ENCODE measurements at places on chromosomes 3 and 15. TPM values are rescaled to one million over a fixed set of nuclear protein-coding genes. Genes with fewer than 3 reads are reported as not detected.
A peak's percentile ranks its signal among the peaks of the same experiment; 100 is the strongest.

The CCR3 gene
- total RNA-seq: not detected

The SAMD7 gene
- not detected for total RNA-seq

The IL5RA gene
- total RNA-seq: not detected

The MORC1 gene
- not detected for total RNA-seq

The CYP8B1 gene
- 0.12 TPM for total RNA-seq

The UROC1 gene
- not detected for total RNA-seq

The ETV5 gene
- 89.7 TPM for total RNA-seq

The ZNF660 gene
- not detected for total RNA-seq

The DNAJA4 gene
- 66.6 TPM for total RNA-seq

The ANKRD34C gene
- total RNA-seq: not detected

GRCh38 chr15:60374628-60375081 lies 23.1 kb downstream of the ANXA2 start:
- DNase-seq: peak; percentile 96

- no peak for DNase-seq
These were observed 68.5 kb downstream of the ITPR1 start for GRCh38 chr3:4561661-4562060.

GRCh38 chr3:114155370-114155821 lies 23.5 kb downstream of the DRD3 start:
- peak; percentile 34 for DNase-seq

GRCh38 chr15:40029979-40030893 lies 8.7 kb downstream of the SRP14 start:
- DNase-seq: no peak

- no peak for DNase-seq
These were observed 84.1 kb downstream of the MEIS2 start for GRCh38 chr15:37016231-37016630.

DNA sequence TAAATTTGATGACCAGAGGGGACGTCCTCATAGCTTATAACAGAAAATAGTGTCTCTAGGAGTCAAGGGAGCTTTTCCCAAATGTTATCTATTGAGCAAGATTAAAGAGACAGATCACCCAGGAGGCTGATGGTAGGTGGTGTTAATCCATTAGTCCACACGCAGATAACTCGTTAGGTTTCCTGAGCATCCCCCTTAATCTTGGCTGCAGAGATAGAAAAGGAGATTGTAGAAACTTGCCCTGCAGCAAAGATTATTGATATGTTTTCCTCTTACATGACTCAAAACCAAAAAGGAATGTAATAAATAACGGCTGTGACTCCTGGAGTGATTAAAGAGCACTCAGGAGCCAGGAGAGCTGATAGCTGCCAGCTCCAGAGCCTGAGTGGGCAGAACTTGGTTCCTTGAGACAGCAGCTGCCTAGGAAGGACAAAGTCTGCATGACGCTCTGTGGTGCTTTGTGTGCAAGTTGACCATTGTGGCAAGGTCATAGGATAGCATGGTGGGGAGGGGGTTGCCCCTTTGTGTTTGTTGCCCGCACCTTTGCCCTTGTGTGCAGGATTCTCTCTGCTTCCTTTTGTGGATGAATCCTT lies 234.8 kb downstream of the PTPRG start:
- DNase-seq: no peak

DNA sequence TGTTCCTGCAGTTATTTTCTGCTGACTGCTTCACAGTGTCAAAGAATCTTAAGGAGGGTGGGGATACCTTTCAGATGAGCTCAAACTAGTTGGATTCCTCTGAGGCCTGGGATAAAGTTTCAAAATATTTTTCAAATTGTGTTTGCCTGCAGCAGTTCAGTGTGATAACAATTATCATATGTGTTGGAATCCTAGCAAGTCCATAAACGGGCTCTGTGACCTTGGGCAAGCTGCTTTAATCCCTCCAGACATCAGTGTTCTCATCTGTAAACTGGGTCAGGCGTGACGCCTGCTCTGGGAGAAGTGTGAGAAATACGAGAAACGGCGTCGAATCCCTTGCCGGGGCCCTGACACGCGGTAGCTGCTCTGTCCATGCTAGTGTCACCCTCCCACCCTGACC lies 153.5 kb downstream of the UACA start:
- no peak for DNase-seq

DNA sequence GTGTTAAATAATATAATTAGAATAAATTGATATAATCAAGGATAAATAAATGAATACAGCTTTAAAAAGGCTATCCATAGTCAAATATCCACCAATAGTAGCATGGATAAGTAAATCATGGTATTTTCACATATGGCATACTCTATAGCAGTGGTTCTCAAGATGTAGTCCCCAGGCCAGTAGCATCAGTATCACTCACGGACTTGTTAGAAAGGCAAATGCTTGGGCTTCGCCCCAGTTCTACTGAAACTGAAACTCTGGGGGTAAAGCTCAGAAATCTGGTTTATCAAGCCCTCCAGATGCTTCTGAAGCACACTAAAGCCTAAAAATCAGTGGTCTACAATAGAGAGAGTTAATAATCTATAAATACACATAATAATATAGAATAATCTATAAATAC lies 261.6 kb upstream of the TTC14 start:
- no peak for DNase-seq

DNA sequence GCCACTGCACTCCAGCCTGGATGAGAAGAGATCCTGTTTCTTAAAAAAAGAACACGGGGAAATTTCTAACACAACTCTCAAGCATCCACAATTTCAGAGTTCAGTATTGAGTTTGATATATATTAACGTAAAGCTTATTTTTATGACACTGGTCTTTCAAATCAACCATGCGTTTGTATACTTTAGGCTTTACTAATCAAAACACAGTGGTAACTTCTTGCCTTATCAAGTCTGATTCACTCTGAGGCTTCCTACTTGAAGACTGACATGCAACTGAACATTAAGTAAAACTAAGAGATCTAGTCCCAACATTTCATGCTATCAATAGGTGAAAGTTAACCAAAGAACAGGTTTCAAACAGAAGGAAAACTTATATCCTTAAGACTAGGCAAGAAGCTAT lies 46.7 kb downstream of the PRTG start:
- DNase-seq: no peak

- no peak for DNase-seq
These were observed 4.0 kb downstream of the TLE3 start for GRCh38 chr15:70093481-70094319.

- no peak for DNase-seq
These were observed 282.8 kb downstream of the UBE2E2 start for GRCh38 chr3:23485922-23486321.

GRCh38 chr3:171430530-171430929 lies 29.7 kb downstream of the TNIK start:
- no peak for DNase-seq

DNA sequence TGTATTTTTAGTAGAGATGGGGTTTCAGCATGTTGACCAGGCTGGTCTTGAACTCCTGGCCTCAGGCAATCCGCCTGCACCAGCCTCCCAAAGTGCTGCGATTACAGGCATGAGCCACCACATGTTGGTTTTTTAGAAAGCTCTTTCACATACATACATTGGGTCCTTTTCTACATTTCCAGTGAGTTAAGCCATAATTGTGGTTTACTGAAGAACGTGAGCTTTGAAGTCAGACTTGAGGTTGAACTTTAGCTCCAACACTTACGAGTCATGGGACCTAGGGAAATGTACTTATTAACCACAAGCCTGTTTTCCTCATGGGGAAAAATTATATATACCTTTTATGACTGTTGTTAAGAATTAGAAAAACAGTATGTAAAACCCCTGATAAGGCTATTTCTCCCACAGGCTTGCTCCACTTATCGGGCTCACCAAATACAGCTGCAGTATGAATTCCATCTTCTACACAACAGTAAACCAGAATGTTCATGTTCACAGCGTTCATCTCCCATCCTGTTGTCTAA lies 39.0 kb downstream of the GPR160 start:
- DNase-seq: no peak

GRCh38 chr3:52090933-52091468 lies 34.6 kb upstream of the DUSP7 start:
- no peak for DNase-seq

DNA sequence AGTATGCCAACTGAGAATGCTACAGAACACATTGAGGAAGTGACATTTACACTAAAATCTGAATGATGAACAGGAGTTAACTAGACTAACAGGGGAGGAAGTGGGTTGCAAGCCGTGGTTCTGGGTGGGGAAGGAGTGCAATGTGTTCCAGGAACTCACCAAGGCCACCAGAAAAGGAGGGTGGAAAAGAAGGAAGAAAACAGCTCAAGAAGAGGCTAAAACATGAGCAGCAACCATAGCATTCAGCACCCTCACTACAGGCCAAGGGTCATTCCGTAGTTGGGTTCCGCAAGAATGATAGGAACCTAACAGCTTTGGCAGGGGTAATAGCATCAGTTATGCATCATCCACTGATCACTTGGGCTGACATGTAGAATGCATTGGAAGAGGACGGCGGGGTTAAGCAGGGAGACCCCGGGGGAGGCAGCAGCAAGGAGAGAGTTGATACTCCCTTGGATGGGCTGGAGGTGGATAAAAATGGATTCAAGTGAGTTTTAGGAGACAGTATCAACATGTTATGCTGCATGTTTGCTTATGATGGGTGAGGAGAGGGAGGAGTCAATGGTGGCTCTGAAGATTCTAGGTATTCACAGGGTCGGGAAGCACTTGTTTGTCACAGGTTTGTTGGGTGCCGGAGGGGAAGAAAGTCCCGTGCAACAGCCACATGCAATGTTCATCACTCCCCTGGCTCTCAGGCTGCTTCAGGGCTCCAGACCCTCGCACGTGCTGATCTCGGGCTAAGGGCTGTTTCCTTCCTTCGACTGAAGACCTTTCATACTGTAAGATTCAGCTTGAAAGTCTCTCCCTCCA lies 53.2 kb downstream of the LIPC start:
- DNase-seq: no peak

- DNase-seq: no peak
These were observed 193.9 kb downstream of the ZNF621 start for GRCh38 chr3:40718681-40719080.

DNA sequence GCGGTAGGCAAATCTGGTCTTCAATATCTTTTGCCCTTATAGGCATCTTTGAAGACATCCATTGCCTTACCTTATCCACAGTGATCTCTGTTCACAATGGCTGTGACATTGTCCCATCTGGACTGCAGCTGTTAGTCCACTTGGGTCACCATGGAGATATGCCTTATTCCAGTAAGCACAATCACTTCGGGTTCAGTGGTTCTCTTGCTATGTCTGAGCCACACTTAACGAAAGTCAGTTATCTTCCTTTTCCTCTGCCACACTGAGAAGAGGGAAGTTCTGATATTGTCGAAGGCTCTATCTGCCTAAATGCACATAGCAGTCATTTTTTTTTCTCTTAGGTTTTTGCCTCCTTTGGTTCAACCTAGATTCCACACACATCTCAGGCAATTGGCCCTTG lies 119.0 kb upstream of the SATB1 start:
- no peak for DNase-seq

GRCh38 chr3:196640297-196641018 lies 964 bp downstream of the NRROS start:
- DNase-seq: no peak

GRCh38 chr15:86077070-86077469 lies 2.6 kb upstream of the AGBL1 start:
- no peak for DNase-seq

DNA sequence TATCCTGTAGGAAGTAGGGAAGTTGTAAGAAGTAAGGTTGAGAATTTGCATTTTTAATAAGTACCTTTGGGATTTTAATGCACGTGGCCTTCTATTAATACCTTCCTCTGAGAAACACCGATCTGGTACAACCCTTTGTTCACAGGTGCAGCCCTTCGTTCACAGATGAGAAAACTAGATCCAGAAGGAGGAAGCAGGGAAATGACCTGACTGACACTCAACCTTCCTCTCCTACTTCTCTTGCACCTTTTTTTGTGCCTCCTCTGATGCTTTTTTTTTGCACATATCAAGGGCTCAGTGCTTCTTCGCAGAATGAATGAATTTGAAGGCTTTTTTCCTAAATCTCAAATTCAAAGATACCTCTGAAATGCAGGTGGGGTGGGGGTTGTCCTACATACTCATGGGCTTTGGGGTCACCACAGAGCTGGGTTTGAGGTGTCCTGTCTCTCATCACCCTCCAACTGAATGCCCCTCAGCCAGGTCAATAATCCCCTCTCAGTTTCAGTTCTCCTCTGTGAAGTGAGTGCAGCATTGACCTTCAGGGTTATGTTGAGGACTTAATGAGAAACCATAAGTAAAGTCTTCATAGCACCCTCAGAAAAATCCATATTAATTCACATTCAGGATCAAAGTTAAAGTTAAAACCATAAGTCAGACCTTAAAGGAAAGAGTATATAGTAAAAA lies 161.5 kb upstream of the CTNNB1 start:
- no peak for DNase-seq

- no peak for DNase-seq
These were observed 60.0 kb downstream of the AKAP13 start for GRCh38 chr15:85440451-85440850.

DNA sequence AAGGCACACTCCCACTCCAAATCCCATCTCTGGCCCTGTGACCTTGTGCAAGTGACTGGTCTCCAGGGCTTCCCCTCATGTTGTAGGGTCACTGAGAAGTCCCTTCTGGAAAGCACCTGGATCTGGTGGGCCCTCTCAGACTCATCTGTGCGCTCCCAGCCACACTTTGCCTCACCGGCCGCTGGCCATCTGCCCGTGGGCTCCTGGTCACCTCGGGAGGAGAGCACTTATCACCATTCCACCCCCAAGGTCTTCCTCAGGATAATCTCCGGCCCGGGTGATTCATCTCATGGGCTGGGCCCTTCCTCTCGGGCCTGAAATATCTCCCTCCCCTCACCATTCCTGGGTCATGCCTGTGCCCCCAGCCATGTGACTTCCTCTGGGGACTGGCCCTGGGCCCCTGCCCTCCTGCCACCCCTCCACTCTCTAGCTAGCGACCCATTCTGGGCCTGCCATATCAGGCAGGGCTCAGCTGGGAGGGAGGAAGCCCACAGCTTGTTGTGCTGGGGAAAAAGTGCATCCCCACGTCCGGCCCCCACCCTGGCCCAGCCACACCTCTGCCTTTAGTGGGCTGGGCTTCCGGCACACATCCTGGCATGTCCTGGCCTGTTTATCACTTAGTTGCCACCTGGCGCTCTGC lies 10.6 kb upstream of the WNT7A start:
- DNase-seq: no peak

GRCh38 chr3:65128346-65128745 lies 440.5 kb upstream of the ADAMTS9 start:
- DNase-seq: no peak
